ENCODE measurements at places on chromosomes 6 and 20.

GRCh38 chr6:117280922-117281321, 15.6 kb downstream of the VGLL2 start:
- no peak for DNase-seq

- DNase-seq: no peak
These were observed 259.8 kb upstream of the FLRT3 start for GRCh38 chr20:14597206-14597715.

- no peak for DNase-seq
These were observed 108.2 kb downstream of the THBS2 start for GRCh38 chr6:169145496-169145895.

GRCh38 chr6:43714311-43715055, 26.9 kb upstream of the MRPS18A start:
- no peak for DNase-seq

- no peak for DNase-seq
These were observed at the start of gene RIMS1 for GRCh38 chr6:71886184-71887005. RIMS1 (plus strand) TSS chr6:71886550; CDS start chr6:71887024, 474 bp downstream.

DNA sequence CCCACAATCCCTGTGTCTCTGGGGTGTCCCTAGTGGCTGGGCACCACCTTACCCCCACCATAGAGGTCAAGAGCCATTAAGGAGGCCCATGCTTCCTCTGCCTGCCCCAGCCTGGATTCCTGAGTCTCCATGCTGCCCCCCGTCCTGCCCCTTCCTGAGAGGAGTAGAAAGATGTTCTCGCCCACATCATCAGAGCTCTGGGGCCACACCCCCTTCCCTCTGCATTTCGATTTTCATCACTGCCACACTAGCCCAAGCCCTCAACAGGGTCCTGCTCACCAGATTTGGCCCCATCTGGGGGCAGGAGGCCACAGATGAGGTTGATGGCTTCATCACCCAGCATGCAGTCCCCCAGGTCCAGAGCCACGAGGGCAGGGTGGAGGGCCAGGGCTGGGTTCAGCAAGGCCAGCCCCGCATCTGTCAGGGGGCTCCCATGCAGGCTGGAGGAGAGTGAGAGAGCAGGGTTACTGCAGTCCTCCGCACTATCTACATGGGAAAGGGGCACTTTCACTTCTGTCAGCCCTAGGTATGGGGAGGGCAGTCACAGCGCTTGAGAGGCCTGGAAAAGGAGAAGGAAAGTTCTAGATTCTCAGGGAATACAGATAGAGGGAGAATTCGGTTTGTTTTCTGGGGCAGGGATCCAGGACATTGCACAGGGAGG, 1.5 kb downstream of the LRRC73 start:
- no peak for DNase-seq

- no peak for DNase-seq
These were observed 1.2 kb downstream of the TPD52L1 start for GRCh38 chr6:125154761-125155135.

- no peak for DNase-seq
These were observed 15.8 kb upstream of the FAM8A1 start for GRCh38 chr6:17584241-17584803.

- DNase-seq: no peak
These were observed 359.1 kb upstream of the SLC35B3 start for GRCh38 chr6:8794420-8794819.

GRCh38 chr6:34352305-34352937, 40.0 kb downstream of the NUDT3 start:
- no peak for DNase-seq

DNA sequence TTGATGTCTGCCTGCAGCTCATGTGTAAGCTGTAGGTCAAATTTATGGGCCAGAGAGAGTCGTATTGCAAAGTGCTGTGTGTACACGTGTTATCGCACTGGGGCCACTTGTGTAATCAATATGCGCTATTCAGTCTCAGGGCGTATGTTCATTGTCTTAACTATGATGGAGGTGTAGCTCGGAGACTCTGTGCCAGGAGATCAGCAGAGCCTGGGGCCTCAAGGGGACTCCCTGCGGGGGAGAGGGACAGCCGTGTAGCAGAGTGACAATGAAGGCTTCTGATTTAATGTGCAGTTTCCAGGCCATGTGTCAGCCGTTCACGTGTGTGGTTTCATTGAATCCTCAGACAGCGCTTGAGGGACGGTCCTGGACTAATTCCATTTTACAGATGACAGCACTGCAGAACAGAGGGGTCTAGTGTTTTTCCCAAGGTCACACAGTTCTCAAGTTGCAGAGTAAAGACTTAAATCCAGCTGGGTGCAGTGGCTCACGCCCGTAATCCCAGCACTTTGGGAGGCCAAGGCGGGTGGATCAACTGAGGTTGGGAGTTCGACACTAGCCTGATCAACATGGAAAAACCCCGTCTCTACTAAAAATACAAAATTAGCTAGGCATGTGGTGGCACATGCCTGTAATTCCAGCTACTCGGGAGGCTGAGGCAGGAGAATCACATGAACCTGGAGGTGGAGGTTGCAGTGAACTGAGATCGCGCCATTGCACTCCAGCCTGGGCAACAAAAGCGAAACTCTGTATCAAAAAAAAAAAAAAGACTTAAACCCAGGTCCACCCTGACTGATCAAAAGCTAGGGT, 242.5 kb downstream of the PREX1 start:
- DNase-seq: no peak

GRCh38 chr6:34688956-34689355, 7.6 kb downstream of the ILRUN start:
- DNase-seq: no peak

DNA sequence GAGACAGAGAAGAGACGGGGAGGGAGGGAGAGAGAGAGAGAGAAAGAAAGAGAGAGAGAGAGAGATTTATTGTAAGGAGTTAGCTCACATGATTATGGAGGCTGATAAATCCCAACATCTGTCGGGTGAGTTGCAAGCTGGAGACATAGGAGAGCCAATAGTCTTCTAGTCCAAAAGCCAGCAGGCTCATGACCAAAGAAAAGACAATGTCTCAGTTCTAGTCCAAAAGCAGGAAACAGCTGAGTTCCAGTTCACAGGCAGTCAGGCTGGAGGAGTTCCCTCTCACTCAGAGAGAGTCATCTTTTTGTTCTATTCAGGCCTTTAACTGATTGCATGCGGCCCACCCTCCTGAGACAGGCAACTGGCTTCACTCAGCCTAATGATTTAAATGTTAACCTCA, 416.6 kb downstream of the PREX1 start:
- DNase-seq: no peak

GRCh38 chr6:84908304-84908904, 144.0 kb upstream of the TBX18 start:
- DNase-seq: no peak

- no peak for DNase-seq
These were observed 74.7 kb downstream of the SYNJ2 start for GRCh38 chr6:158056355-158056754.

GRCh38 chr6:150528648-150529285, 70.9 kb upstream of the PLEKHG1 start:
- DNase-seq: no peak

GRCh38 chr6:131629651-131630050, 1.6 kb upstream of the MED23 start:
- DNase-seq: no peak

GRCh38 chr20:44478206-44478605, 2.5 kb downstream of the TTPAL start:
- DNase-seq: no peak

DNA sequence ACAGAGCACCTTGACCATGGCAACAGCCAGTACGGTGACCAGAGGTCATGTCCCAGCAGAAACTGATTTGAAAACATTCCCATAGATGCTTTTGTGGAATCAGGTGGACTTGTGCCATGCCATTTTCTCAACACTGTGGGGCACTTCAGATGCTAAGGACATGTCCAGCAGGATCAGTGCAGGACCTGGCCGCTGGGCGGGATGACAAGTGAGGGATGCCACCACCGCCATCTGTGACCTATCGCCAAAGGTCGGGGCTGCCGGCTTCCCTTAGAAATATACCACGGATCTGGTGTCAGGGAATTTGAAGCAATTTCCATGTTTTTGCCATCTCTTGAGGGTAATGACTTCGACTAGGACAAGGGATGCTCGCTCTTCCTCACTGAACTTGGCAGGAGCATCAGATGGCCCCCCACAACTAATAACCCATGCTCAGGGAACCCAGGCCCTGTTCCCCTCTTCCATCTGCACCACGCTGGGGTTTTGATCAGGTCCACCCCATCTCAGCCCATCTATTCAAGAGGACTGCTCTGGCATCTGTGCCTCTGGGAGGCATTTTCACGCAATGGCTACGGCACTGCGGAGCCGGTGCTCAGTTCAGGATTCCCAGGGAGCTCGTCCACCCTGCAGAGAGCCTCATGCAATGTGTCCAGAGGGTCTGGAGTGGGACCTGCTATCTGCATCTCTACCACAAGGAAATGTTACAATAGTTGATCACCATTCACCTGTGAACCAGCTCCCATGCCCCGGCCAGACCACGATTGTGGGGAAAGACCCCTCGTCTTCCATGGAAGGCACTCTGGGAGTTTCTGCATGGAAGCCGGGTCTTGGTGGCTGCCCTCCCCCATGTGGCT, 302.6 kb downstream of the TAF4 start:
- no peak for DNase-seq

DNA sequence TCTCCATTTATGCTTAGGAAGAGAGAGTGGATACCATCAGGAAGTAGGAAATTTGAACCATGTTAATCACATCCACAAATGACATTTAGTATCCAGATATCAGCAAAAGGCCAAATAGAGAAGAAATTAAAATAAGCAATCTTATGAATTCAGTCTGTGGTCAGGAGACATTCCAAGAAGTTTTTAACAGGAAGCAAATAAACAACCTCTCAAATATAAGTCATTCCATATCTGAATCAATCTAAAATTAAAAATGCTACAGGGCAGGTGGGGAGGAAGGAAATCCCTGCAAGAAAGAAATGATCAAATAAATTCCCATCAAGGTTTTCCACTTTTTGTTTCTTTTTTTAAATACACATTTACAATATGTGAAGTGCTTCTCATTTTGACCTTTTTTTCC, 520.6 kb downstream of the LMBRD1 start:
- DNase-seq: no peak

- no peak for DNase-seq
These were observed 20.8 kb downstream of the MYLK4 start for GRCh38 chr6:2729921-2730320.

GRCh38 chr6:163455552-163455951, 41.0 kb downstream of the QKI start:
- DNase-seq: no peak

DNA sequence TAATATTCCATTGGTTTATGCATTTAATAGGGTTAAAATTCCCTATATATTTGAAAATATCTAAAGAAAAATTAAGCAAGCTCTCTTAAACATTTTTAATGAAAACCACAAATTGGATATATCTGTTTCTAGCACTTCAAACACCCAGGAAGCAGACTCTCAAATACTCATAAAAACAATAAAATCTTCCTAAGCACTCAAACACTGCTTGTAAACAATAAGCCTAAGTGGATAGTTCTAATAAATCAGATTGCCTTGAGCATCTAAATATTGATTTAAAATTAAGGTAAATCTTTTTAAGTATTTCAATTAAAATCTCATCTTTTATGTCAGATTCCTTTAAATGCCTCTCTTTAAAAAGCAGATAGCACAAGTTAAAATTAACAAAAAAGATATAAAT, 254.4 kb downstream of the KCNQ5 start:
- no peak for DNase-seq

DNA sequence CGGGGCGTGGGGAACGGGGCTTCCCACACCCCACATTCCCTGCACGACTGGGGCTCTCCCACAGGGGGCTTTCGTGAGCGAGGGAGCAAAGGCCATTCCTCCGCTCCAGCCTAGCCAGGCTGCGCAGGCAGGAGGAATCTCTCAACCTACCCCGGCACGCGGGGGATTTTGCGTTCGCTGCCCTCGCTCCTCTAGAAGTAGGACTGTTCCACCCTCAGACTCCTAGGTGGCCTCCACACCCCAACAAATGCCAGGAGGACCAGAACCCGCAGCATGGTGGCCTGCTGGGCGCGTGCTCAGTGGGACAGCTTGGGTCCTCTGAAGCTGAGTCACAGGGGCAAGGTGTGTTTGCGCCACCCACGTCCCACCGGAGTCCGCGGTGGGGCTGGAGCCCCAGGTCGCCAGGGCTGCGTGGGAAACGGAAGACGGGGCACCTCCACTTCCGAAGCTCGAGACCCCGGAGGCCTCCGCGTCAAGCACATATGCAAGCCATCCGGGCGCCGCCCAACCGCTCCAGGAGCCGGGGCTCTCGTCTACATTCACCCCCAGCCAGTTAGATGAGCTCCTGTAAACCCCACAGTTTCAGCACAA, 1938.5 kb upstream of the DEFB115 start:
- DNase-seq: no peak

DNA sequence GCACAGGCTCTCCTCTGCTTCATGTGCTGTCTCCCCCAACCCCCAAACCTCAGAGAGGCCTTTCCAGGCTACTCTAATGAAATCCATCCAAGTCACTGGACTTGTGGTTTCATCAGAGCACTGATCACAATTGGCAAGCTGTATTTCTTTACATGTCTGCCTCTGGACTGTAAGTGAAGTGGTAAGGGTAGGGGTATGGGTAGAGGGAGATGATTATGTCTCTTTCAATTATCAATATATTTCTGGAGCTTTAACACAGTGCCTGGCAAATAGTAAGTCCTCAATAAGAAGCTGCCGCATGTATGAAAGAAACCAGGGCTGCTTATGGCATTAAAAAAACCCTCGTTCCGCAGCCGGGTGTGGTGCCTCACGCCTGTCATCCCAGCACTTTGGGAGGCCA, 5.4 kb downstream of the TRERF1 start:
- no peak for DNase-seq

- DNase-seq: no peak
These were observed 151.1 kb downstream of the LRRC1 start for GRCh38 chr6:53945765-53946407.

GRCh38 chr6:38018755-38019165, 199.2 kb downstream of the ZFAND3 start:
- no peak for DNase-seq

DNA sequence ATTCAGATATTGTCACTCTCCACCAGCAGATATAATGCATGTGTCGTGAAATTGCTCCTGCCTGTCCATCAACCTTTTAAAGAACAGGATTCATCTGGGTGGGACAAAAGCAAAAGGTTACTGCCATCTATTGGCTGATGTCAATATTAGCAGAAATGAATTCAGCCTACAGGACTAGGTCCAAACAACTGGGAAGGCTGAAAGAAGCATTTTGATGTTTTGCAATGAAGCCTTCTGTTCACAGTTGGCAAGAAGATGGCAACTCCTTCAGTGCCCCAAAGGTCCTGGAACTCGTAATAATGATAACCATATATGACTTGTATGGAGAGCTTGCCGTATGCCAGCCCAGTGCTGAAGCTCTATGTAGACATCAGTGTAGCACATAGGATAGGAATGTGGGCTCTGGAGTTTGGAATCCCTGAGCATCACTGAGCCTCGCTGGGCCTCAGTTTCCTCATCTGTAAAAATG, 7.5 kb downstream of the BCAS1 start:
- DNase-seq: no peak

Data from stimulated activated CD4-positive, alpha-beta T cell treated with anti-CD3 and anti-CD28 coated beads, Interleukin-4, amount 100 ng/mL, for 24 hours (primary cell).